COR-L47 (cell line): ENCODE measurements at places on chromosomes 2 and 18.

DNA sequence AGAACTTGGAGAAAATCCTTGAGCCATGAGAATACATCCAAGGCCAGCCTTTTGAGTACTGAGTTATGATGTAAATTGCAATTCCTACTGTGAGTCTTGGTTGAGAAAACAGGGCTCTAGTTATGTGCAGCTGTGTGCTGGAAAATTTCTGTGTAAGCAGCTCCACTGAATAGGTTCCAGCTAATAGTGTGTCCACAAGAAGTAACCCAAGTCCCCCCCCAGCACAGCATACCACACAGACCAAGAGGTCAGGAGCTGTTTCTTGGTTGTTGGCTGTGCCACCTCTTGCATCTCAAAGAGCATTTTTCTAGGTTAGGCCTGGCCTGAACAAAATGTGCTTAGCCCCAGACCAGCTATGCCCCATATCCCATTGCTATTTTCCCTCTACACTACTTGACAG, 36.8 kb upstream of the APCDD1 start:
- no peak for DNase-seq

DNA sequence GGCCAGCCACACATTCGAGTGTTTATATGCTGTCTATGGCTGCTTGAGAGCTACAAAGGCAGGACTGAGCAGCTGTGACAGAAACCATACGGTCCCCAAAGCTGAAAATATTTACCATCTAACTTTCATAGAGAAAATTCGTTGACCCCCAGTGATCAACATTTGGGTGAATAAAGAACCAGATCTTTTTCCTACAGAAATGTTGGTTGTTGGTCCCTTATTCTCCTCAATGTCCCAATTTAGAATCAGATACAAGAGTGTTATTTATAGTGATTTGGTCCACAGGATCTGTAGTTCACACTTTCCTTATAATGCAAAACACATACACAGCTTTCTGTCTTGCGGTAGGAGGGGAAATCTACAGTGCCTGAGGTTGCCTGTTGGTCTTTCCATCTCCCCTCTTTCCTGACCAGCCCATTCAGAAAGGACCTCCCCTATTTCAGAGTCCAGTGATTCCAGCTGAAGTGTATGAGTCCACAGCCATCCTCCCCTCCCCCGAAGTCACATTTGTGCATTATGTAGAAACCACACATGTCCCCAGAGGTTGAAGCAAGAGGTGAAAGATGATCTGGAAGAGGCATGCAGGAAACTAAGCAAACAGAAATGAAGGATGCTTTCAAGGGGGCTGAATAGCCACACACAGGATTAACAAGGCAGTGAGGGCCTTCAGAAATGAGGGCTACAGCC, 61.9 kb downstream of the SPRED2 start:
- DNase-seq: no peak

- no peak for DNase-seq
Observed at GRCh38 chr2:231573698-231574421, 18.8 kb upstream of the TEX44 start.

DNA sequence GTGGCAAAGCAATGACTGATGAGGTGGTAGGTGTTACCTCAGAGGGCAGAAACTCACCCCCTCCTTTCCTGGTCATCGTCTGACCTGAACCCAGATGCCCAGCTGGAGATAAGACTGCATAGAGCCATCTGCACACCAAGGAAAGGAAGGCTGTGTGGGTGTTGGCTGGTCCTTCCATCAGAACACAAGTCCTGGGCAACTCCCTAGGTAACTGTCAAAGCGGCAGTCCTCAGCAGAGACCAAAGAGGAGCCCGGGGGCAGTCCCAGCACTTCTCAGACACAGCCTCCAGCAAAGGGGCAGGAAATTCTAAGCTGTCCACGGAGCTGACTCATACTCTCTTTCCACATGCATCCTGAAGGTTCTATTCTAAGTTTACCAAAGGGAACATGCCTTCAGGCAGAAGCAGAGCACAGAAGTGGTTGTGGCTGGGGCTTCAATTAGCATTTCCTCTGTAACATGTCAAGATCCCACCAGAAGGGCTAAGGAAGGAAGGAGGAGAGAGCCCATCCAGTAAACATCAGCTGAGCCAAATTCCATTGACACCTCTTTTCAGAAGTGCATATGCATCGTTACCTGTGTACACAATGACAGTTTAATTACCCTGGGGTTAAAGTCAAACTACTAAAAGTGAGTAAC, 54.7 kb downstream of the SPRED2 start:
- DNase-seq: no peak

DNA sequence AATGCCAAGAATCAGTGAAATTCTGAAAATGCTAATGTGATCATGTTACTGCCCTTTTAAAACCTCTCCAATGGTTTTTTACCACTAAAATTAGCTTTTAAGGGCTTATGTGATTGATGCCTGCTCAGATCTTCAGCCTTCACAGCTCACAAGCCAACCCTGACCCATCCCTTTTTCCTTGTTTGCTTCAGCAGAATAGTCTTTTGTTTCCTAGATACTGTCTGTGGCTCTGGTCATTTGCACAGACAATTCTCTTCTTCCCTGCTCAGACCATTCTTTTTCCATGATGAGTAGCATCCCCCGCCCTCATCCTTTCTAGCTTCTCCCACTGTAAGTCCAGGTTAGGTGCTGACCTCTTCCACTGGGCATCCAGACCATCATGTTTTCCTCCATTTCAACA, 164.9 kb upstream of the NT5C1B start:
- no peak for DNase-seq
